ENCODE measurements at places on chromosomes 7 and 10.
A peak's percentile ranks its signal among the peaks of the same experiment; 100 is the strongest.

DNA sequence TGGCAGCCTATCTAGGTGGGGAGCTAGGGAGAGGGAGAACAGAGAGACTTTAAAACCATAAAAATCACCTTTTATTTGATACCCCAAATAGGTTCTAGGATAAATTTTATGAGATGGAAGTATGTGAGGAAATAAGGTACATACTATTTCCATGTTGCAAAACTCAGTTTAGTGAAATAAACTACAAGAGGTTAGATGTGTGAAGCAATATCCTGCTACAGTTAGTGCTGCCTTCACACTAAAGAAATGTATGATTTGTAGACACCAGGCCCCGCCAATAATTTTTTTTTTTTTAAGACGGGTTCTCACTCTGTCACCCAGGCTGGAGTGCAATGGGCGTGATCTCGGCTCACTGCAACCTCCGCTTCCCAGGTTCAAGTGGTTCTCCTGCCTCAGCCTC, 34.4 kb upstream of the RSBN1L start:
- no peak for DNase-seq

DNA sequence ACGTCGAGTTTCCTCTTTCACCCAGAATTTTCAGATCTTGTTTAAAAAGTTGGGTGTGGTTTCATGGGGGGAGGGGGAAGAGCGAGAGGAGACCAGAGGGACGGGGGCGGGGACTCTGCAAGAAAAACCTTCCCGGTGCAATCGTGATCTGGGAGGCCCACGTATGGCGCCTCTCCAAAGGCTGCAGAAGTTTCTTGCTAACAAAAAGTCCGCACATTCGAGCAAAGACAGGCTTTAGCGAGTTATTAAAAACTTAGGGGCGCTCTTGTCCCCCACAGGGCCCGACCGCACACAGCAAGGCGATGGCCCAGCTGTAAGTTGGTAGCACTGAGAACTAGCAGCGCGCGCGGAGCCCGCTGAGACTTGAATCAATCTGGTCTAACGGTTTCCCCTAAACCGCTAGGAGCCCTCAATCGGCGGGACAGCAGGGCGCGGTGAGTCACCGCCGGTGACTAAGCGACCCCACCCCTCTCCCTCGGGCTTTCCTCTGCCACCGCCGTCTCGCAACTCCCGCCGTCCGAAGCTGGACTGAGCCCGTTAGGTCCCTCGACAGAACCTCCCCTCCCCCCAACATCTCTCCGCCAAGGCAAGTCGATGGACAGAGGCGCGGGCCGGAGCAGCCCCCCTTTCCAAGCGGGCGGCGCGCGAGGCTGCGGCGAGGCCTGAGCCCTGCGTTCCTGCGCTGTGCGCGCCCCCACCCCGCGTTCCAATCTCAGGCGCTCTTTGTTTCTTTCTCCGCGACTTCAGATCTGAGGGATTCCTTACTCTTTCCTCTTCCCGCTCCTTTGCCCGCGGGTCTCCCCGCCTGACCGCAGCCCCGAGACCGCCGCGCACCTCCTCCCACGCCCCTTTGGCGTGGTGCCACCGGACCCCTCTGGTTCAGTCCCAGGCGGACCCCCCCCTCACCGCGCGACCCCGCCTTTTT, at the start of gene VIM:
Gene VIM (plus strand): TSS at position 151 of the 925 bp plus-strand sequence. CDS start 1,182 bp downstream, outside the sequence.
- DNase-seq = no peak

- DNase-seq = no peak
These were observed 108.9 kb downstream of the SAMD9 start for GRCh38 chr7:93008833-93009232.

GRCh38 chr7:3107889-3108570, 64.4 kb upstream of the CARD11 start:
- no peak for DNase-seq

DNA sequence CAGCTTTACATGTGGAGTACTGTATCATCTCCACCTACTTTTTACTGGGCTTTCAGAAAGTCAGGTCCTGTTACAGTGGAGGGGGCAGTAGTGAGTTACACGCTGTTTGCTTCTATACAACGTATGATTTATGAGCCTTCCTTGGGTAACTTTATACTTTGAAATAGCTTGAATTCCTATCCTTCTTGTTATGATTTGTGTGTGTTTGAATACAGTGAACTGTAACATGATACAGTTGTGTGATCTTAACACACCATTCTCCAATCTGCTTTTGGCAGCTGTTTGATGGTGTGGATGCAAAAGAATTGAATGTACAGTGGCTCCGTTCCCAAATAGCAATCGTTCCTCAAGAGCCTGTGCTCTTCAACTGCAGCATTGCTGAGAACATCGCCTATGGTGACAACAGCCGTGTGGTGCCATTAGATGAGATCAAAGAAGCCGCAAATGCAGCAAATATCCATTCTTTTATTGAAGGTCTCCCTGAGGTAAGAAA, 41.7 kb downstream of the SP8 start:
- no peak for DNase-seq

DNA sequence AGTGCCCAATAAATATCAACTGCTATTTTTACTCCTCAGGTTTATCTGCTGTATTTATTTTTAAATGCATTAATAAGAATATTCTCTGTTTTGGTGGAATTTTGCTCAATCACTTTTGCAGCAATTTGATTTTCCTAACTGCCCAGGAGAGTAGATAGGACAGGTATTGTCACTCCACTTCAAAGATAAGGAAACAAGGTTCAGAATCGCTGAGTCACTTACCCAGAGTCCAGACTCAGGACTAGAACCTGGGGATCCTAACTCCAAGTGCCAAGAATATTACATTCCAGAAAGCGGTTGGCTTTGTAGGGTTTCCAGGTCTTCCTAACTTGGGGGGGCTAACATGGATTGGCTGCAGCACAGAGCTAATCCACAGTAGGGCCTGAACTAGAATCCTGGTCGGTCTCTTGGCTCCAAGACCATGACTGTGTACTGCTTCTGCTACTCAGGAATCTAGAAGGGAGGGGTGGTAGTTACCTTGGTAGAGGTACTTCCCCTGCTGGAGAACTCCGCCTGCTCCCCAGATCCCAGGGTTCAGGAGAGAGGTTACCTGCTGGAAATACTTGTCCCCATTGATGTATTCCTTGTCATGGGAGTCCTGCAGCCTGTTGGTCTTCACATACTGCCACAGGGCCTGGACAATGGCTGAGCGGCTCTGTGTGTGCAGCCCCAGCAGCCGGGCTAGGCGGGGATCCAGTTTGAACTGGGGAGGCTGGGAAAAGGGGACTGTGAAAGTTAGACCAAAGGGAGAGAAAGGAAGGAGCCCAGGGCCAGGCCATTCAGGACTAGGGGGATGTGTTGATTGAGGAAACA, 7.3 kb downstream of the SMARCD3 start:
- no peak for DNase-seq

DNA sequence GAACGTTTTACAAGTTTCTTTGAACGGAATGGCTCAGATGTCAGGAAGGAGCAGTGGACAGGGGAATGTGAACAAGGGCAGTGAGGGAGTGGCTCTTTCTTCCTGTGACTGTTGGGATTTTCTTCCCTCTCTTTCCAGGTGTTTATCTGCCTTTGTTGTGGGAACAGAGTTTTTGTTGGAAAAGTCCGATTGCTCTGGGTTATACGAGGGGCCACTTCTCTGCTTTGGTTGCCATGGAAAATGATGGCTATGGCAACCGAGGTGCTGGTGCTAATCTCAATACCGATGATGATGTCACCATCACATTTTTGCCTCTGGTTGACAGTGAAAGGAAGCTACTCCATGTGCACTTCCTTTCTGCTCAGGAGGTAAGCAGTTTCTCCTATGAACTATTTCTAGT, 41.4 kb downstream of the ZRANB1 start:
- no peak for DNase-seq

DNA sequence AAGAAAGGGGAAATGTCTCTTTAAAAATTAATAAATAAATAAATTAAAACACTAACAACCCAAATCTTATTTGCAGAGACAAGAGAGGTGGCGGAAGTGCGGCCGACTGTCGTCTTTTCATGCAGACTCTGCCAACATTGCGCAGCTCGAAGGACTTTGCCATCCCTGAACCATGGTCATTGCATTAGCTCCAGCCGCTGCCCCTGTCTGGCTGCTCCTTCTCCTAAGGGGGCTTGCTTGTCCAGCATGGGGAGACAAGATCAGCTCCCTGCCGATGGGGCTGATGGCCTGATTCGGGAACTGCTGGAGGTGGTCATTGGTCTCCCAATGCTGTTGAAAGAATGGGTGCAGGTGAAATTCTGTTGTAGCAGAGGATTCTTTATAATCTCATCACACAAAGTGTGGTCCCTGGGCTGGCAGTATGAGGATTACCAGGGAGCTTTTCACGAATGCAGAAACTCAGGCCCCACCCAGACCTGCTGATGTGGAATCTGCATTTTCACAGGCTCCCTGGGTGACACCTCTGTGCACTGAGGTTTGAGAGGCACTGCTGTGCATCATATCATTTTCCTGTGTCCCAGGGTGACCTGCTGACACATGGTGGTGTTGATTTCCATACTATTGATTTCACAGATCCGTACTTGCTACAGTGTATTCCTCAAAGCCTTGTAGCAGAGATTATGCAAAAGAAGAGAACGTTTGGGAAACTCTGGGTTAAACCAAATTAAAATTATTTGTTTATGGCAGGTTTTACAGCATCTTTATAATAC, 172.4 kb upstream of the ZMIZ1 start:
- no peak for DNase-seq

GRCh38 chr7:131007439-131008330, 273.7 kb upstream of the KLF14 start:
- DNase-seq = peak; percentile 20

DNA sequence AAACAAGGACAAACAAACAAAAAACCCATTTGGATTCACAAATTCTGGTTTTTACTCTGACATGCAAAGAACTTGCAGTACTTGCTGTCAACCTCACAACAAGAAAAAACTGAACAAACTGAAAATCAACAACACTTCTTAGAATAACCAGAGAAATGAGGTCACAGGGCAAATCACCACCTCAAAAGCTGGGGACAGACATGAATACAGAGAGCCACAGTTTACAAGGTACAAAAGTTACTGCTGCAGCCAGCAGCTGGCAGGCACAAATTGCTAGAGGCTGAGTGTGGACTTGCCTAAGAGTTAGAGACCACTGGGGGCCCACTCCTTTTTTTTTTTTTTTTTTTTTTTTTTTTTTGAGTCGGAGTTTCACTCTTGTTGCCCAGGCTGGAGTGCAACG, 15.0 kb upstream of the RNF32 start:
- no peak for DNase-seq

- DNase-seq = no peak
These were observed 356.5 kb upstream of the ZNF32 start for GRCh38 chr10:44004913-44005787.

Data from iPS DF 19.7 (cell line).